ENCODE measurements at places on chromosomes 1 and 21. TPM values are rescaled to one million over a fixed set of nuclear protein-coding genes. Genes with fewer than 3 reads are reported as not detected.

DNA sequence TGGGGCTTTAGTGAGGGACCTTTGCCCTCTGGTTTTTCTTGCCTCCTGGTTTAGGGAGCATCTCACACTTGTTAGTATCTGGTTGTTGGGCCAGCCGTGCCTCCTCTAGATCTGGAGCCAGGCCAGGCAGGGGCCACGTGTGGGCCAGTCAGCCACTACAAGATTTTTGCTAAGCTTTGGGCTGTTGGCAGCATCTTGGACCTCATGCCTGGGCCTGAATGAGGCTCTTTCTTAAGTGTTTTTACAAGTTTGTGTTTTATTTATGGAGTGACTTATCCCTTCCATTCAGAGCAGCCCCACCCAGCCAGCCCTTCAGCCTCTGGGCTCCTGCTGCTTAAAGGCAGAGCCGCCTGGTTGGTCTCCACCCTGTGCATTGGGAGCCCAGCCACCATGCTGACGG lies 1.6 kb upstream of the SH3BGRL3 start:
- no peak for DNase-seq

DNA sequence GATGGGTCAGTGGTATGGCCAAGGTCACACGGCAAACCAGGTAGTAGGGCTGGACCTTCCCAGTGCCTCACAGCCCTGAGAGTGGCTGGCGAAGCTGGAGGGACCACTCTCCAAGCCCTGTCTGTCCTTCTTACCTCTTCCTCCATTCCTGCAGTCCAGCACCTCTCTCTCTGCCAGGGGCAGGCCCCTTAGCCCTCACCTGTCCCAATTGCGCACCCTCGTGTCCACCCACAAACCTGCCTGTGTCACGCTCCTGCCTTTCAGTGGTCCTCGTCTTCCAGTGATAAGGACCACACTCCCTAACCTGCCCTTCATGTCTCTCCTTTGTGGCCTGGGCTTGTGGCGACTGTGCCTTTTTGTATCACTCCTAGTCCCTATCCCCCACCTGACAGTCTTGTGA lies 3.4 kb downstream of the PODN start:
- DNase-seq = no peak

The AK5 gene
- total RNA-seq = 0.39 TPM

GRCh38 chr1:241605146-241605805 lies 34.9 kb downstream of the CHML start:
- DNase-seq = no peak

- DNase-seq = no peak
Observed at GRCh38 chr1:226584164-226584563, 35.6 kb downstream of the STUM start.

- DNase-seq = no peak
Observed at GRCh38 chr1:224683936-224684335, 67.8 kb downstream of the CNIH3 start.

The ANGPTL1 gene
- not detected for total RNA-seq

All from activated T-helper 1 cell treated with anti-CD3 and anti-CD28 coated beads, Interleukin-12 subunit alpha, Interleukin-12 subunit beta, Interleukin-2, Interleukin-4 antibody, amounts not matched to agents 30 ng/mL and 10 ng/mL and 1 ng/mL, durations not matched to agents 14 hours and 24 hours and 36 hours (primary cell).